ENCODE measurements at places on chromosomes 5 and 9.

DNA sequence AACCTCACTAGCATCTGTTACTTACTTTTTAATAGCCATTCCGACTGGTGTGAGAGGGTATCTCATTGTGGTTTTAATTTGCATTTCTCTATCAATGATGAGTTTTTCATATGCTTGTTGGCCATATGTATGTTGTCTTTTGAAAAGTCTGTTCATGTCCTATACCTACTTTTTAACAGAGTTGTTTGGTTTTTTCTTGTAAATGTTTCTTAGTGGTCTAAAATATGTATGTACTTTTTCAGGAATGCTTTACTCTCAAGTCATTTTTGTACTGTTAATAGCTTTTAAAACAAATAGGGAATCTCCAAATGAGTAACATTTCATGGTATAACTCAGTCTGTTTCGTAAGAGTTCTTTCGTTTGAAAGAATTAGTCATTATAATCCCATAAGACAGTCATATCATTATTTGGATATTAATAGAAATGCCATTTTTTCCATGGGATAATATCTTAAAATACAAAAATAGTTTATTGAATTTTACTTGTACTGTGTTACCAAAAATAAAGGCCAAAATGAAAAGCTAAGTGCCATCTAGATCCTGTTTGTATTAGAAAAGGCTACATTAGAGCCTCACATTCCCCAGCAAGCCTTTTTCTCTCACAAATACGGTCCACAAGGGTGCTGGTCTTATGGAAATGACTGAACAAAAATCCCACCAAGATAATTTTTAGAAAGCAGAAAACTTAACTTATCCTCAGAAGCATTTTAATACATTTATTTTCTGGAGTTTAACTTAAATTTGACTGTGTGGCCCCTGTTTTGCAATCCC is 247.7 kb downstream of the PJA2 start:
- DNase-seq = no peak

- DNase-seq = no peak
Observed at GRCh38 chr9:120531683-120532300, 48.2 kb downstream of the CDK5RAP2 start.

GRCh38 chr5:137336565-137337120 is 162.5 kb downstream of the SPOCK1 start:
- DNase-seq = no peak

DNA sequence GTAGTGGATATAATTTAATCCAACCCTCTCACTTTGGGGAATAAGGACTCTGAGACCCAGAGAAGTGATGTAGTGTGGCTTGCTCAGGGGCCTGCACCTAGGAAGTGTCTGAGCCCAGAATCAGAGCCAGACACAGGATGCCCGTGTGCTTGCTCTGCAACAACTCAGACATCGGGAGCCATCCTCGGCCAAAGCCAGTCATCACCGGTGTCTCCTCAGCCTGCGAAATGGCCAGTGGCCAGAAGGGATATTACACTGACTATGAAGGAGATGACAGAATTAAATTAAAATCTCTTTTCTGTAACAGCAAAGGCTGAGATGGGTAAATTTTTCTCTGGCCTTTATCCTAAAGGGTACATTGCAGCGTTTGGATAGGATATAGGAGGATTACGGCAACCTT is 102.9 kb downstream of the MARCHF11 start:
- no peak for DNase-seq

- DNase-seq = no peak
Observed at GRCh38 chr5:154179846-154180710, 10.5 kb upstream of the GALNT10 start.

All from stimulated activated naive CD8-positive, alpha-beta T cell treated with anti-CD3 and anti-CD28 coated beads, Interleukin-15, Interleukin-2, amounts not matched to agents 100 U/mL and 50 U/mL, for 24 hours (primary cell).